ENCODE measurements at places on chromosomes 5 and 9. TPM values are rescaled to one million over a fixed set of nuclear protein-coding genes. Genes with fewer than 3 reads are reported as not detected.

Gene SLC46A2
- not detected for total RNA-seq

Gene KCNMB1
- 0.07 TPM for total RNA-seq

DNA sequence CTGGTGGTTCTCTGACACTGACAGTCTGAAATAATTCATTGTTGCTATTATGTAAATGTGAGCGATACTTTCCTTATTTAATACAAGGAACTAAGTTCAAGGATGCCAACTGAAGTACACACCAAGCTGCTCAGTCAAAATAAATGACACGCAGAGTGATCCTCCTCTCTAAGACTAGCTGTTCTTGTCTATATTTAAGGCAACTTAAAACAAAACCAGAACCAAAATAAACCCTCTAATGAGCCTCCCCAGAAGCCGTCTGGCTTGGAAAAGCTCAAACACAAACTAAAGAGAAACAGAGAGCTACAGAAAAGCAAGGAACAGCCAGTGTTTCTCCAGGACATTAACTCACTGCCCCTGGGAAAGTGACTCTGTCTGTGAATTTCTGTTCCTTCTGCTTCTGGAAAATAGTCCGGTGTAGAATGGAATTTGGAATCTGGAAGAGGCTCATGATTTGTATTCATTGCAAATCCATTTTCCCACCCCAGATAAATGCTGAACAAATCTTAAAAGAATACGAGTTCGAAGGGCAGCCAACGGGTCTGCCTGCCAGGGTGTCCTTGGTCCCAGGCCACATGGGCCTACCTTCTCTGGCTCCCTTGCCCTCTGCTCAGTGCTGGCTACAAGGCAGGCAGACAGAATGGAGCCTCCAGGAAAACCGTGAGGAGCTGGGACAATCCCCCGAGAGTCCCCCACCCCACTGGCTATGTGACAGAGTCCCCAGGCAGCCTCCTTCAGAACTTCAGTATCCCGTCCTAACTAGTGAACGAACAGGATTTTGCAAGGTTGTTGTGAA lies 14.8 kb downstream of the GGTA1 start:
- peaks cover 4% of the 10 kb centered on the region for H3K4me1 ChIP-seq
- no peaks in the 10 kb centered on the region for H3K36me3 ChIP-seq
- DNase-seq, result no peak
- H3K27me3 ChIP-seq, result no peaks in the 10 kb centered on the region
- H3K27ac ChIP-seq, result no peak overlapping the region

GRCh38 chr9:130054325-130054786 lies 650 bp downstream of the GPR107 start:
- peak overlapping the region; percentile 95 for H3K27ac ChIP-seq
- no peak for DNase-seq
- no peaks in the 10 kb centered on the region for H3K27me3 ChIP-seq
- no peaks in the 10 kb centered on the region for H3K36me3 ChIP-seq
- peaks cover 16% of the 10 kb centered on the region for H3K4me1 ChIP-seq
- peak overlapping the region; percentile 91 for H3K4me3 ChIP-seq

DNA sequence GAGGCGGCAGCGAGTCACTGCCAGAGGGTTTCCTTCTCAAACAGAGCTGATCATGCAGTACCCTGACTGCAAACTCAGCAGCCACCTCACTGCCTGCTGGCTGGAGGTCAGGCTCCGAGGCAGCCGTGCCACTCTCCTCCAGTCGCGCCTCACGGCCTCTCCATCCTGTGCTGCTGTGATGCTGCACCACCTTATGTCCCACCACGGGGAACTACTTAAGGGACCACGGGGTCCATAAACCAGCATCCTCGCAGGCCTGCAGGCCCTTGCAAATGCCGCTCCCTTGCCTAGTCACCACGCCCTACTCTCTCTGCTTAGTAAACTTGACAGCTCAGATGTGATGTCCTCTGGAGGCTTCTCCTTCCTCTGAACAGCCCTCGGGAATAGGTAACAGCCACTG lies 99.2 kb downstream of the CRB2 start:
- no peaks in the 10 kb centered on the region for H3K27me3 ChIP-seq
- no peak for DNase-seq
- H3K27ac ChIP-seq, result no peak overlapping the region
- no peaks in the 10 kb centered on the region for H3K36me3 ChIP-seq
- peaks cover 9% of the 10 kb centered on the region for H3K4me1 ChIP-seq
- no peak overlapping the region for H3K4me3 ChIP-seq

DNA sequence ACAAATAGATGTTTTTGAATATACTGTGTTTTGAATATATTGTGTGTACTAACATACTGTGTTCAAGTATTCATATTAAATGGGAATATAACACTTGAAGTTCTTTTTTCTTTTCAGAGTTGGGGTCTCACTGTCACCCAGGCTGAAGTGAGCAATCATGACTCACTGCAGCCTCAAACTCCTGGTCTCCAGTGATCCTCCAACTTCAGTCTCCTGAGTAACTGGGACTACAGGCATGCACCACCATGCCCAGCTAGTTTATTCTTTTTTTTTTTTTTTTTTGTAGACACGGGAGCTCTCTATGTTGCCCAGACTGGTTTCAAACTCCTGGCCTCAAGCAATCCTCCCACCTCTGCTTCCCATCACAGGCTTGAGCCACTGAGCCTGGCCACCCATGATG lies 23.2 kb upstream of the AUH start:
- H3K36me3 ChIP-seq, result no peaks in the 10 kb centered on the region
- no peak overlapping the region for H3K27ac ChIP-seq
- DNase-seq, result no peak
- no peaks in the 10 kb centered on the region for H3K27me3 ChIP-seq

GRCh38 chr9:13071921-13072320 lies 207.6 kb downstream of the MPDZ start:
- no peaks in the 10 kb centered on the region for H3K4me1 ChIP-seq
- no peak for DNase-seq
- H3K27me3 ChIP-seq, result no peaks in the 10 kb centered on the region
- no peak overlapping the region for H3K27ac ChIP-seq
- no peak overlapping the region for H3K4me3 ChIP-seq

- no peak overlapping the region for H3K4me3 ChIP-seq
- DNase-seq, result no peak
- no peaks in the 10 kb centered on the region for H3K36me3 ChIP-seq
- no peak overlapping the region for H3K27ac ChIP-seq
Measured at GRCh38 chr9:17888066-17888465, 309.2 kb downstream of the SH3GL2 start.

GRCh38 chr5:17340379-17340778 lies 122.9 kb downstream of the BASP1 start:
- H3K4me1 ChIP-seq, result peaks cover 14% of the 10 kb centered on the region
- no peak overlapping the region for H3K4me3 ChIP-seq
- no peak for DNase-seq
- H3K36me3 ChIP-seq, result no peaks in the 10 kb centered on the region
- H3K27me3 ChIP-seq, result no peaks in the 10 kb centered on the region

DNA sequence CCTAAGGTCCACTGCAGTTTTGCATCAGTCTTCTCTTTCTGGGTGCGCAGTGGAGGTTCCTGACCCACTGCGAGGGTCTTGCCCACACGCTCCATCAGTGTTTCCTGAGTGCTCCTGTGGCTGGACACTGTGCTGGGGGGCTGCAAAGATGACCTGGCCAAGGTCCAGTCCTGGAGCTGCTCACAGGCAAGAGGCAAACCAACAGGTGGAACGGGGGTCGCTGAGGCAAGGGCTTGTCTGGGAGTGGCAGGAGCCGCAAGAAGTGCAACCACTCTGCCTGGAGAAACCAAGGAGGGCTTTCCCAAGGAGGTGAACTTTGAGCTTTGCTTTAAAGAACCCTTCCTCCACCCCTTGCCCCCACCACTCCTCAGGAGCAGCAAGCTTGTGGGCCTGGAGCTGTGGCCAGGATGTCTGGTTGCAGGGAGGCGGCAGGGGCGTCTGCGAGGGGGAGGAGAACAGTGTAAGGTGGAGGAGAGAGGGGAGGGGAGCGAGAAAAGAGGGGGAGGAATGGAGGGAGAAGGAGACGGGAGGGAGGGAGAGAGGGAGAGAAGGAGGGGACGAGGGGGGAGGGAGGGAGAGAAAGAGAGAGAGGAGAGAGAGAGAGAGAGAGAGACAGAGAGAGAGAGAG lies 444 bp upstream of the CPLX2 start:
- no peaks in the 10 kb centered on the region for H3K36me3 ChIP-seq

DNA sequence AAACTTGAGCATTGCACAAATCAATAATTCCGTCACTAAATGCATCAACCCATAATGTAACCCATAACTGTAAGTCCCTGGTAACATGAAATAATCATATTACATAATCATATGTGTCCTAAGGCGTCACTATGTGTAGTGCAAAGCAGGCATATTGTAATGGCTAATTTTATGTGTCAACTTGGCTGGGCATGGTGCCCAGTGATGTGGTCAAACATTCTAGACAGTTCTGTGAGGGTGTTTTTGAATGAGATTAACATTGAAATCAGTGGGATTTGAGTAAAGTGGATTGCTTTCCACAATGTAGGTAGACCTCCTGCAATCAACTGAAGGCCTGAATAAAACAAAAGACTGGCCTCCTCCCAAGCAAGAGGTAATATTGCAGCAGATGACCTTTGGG lies 794.4 kb upstream of the ACO1 start:
- no peak overlapping the region for H3K4me3 ChIP-seq
- no peaks in the 10 kb centered on the region for H3K4me1 ChIP-seq
- no peak for DNase-seq

DNA sequence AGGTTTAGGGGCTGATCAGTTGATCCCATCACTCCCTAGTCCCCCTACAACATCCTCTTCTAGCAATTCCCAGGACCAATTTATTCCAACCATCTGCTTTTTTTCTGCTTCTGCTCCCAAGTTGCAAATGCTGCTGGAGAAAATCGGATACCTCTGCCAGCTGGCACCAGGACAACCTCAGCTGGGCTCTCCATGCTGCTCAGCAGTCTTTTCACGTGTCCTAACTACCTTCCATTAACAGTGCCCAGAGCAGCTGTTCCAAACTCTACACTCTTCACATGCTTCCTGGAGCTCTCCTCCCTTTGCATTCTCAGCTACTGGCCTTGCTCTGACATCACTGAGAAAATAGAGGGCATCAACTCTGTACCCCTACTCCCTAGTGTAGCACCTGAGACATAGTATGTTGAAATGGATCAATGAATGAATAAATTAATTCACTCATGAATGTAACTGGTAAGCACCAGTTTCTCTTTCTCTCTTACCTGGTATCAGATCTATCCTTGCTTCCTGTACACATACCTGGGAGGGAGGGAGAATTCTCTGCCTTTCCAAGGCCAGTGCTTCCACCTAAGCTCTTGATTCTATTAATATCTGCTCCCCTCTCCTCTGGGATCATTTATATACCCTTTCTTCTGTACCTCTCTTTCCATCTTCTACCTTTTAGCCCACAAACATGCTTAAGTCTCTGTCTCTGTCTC lies 191.0 kb downstream of the RAB3C start:
- H3K27ac ChIP-seq, result no peak overlapping the region
- DNase-seq, result no peak
- no peaks in the 10 kb centered on the region for H3K27me3 ChIP-seq

DNA sequence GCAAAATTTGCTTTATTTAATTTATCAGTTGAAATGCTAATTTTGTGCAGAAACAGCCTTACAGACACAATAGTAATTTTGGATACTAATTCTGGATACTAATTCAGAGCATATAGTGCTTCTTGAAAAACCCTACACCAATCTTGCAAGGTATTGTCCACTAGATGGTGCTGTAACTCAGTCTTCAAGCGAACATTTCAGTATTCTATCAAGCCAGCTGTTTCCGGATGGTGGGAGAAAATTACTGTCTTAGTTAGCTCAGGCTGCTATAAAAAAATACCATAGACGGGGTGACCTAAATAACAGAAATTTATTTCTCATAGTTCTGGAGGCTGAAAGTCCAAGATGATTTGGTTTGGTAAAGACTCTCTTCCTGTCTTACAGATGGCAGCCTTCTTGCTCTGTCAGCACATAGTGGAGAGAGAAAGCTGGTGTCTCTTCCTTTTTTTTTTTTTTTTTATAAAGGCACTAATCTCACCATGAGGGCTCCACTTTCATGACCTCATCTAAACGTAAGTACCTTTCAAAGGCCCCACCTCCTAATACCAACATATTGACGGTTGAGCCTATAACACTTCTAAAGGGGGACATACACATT lies 1306.5 kb upstream of the CDH9 start:
- peak; percentile 74 for DNase-seq
- no peaks in the 10 kb centered on the region for H3K4me1 ChIP-seq
- H3K36me3 ChIP-seq, result no peaks in the 10 kb centered on the region
- no peak overlapping the region for H3K4me3 ChIP-seq

Measured in hepatocyte (in vitro differentiated cells).